ENCODE measurements at places on chromosomes 4 and X. TPM values are rescaled to one million over a fixed set of nuclear protein-coding genes. Genes with fewer than 3 reads are reported as not detected.

The UGT2B17 gene
- polyA plus RNA-seq: not detected

The NKRF gene
- polyA plus RNA-seq: 2.6 TPM

The CXXC4 gene
- polyA plus RNA-seq: 0.13 TPM

The TLR10 gene
- 0.55 TPM for polyA plus RNA-seq

The HPSE gene
- 1.1 TPM for polyA plus RNA-seq

The NLRP2B gene
- not detected for polyA plus RNA-seq

GRCh38 chr4:87130985-87131703 lies 89.3 kb downstream of the KLHL8 start:
- no peak for DNase-seq

GRCh38 chrX:150062292-150063137 lies 124.2 kb upstream of the EOLA2 start:
- no peak for DNase-seq

DNA sequence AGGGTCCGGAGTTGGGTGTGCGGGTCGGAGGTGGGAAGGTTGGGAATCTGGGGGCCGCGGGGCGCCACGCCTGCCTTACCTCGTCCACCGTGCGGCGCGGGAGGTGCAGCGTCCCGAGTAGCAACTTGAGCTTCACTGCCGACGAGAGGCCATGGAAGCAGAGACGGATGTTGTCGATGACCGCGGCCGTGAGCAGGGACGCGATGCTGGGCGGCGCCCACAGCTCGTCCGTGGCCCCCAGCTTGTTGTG lies 178 bp downstream of the NELFA start:
- DNase-seq: no peak

DNA sequence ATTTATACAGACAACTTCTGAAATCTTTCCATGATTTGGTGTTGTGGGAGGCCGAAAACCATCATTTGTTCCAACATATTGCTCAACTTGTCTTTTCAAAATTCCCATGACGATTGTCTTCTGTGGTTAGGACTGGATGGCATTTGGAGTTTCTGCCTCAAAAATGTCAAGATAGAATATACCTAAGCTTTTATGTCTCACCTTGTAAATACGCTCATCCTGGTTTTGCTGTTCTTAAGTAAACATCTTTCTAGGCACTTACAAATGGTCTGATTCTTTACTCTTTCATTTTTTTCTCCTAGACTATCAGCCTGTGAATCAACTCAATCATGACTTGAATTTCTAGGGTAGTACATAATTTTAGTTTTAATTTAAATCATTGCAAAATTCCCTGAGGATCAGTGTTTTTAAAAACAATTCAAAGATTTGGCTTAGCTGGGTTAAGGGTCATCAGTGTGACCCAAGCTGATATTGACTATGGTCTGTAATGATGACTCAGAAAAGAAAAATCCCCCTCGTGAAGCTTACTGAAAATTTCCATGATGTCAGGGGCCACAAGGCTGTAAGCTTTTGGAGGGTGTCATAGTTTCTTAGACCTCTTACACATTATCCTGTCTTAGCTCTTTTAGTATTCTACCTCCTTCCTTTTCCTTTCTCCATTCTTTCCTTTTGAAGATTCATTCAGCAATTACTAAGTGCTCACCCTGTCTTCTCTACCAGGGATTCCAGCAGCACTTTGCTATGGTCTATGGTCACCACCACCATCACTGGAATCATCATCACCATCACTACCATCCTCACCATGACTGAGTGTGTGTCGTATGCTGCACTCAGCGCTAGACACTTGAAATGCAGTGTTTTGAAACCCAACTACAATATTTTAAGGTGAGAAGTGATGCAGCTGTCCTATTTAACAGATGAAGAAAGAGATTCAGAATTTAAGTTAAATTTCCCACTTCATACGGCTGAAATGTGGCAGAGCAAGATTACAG lies 124.4 kb downstream of the CPE start:
- no peak for DNase-seq

- DNase-seq: no peak
Observed at GRCh38 chr4:69617083-69617694, 22.3 kb downstream of the UGT2A2 start.

- no peak for DNase-seq
Observed at GRCh38 chrX:23382572-23382971, 47.9 kb downstream of the PTCHD1 start.

DNA sequence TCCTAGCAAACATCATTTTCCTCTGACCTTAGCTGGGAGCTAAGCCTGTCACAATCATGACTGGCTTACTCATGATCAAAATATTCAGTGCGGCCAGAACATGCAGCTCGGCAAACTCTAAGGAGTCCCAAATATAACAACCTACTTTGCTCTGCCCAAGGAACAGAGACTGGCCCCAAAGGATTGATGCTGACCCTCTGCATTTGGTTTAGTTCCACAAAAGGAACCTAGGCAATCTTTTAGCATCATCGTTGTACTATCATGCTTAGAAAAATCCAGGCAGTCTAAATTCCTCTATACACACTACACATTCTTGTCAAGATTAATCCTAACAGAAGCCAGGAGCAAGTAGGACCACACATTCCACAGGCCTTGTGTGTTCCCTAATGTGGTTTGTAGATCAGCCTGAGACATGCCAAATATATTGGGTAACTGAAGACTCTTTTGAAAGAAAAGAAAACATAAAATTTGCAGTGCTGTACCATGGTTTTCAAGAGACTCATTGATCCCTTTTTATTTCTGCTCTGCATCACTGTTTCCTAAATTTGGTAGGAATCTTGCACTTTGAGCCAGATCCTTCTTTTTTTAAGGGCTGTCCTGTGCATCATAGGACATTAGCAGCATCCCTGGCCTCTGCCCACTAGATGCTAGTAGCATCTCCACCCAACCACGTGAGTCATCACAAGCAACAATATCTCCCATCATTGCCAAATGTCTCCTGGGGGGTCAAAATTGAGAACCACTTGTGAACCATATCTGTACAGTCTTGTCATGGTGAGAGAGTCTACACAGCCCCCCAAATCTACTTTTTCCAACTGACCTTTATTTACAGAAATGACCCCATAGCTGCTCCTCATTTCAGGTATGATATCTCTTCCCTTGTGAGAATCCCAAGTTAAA lies 17.6 kb upstream of the CC2D2A start:
- no peak for DNase-seq

- DNase-seq: no peak
Observed at GRCh38 chrX:125952973-125953372, 213.1 kb downstream of the DCAF12L2 start.

GRCh38 chrX:149715468-149715867 lies 3.6 kb downstream of the MAGEA11 start:
- no peak for DNase-seq

GRCh38 chrX:106566362-106566761 lies 45.4 kb upstream of the RADX start:
- no peak for DNase-seq

DNA sequence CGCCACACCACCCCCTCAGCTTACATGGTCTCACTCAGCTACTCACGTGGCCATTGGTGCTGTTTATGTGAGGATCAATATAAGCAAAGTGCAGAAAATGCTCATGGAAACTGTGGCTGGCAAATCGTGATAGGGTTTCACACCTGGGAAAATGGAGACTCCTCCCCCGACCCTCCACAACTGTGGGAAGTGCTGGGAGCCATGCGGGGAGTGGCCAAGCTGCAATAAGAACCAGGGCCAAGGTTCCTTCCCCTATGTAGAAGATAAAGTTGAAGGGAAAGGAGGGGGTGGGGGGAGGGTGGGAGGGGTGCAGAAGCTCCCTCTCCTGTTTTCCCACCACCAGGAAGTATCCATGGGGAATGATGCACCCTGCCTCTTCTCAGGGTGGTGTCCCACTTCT lies 145.5 kb upstream of the MAMLD1 start:
- DNase-seq: no peak

- no peak for DNase-seq
Observed at GRCh38 chr4:114334884-114335330, 263.7 kb upstream of the UGT8 start.

DNA sequence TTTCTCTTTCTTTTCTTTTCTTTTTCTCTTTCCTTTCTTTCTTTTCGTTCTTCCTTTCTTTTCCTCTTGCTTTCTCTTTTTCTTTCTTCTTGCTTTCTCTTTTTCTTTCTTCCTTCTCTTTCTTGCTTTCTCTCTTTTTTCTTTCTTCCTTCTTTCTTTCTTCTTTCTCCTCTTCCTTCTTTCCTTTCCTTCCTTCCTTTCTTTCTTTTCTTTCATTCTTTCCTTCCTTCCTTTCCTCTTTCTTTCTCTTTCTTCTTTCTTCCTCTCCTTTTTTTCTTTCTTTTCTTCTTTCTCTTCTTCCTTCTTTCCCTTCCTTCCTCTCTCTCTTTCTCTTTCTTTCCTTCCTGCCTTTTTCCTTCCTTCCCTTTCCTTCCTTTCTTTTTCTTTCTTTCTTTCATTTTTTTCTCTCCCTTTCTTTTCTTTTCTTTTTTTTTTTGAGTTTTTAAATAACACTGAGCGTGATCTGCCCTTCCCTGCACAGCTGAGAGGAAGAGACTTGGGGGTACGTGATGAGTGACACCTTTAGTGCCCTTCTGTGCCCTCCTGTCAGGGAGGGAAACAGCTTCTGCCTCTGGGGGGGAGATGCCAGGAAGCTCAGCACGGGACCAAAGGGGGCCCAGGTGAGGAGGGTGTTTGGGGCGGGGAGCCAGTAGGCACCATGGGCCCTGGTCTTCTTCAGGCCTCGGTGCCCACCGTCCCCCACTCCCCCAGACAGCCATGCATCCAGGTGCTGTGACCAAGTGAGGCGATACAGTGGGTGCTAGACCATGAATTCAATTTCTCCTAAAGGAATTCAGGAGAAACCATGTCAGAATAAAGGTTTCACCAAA lies 36.6 kb upstream of the CDKN2AIP start:
- no peak for DNase-seq

GRCh38 chr4:53614591-53614990 lies 23.3 kb upstream of the LNX1 start:
- no peak for DNase-seq

GRCh38 chrX:989959-990510 lies 222.4 kb downstream of the CRLF2 start:
- peak; percentile 88 for DNase-seq

DNA sequence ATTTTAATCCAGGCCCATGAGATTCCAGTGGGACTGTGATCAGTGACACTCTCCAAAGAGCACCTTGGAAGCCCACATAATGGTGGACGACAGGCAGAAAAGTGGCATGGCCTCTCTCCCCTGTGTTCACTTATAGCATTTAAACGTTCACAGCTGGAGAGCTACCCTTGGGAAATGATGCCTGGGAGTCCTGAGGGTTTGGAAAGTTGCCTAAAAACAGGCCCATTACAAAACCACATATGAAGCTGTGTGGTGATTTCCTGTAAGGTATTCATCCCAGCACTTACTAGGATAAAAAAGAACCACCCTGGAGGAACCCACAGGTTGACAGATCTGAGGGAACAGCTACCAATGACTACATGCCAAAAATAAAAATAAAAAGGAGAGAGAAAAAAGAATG lies 193.2 kb downstream of the RASL11B start:
- DNase-seq: no peak

- no peak for DNase-seq
Observed at GRCh38 chrX:72539822-72540221, 32.8 kb downstream of the HDAC8 start.
